Stimulated activated CD8-positive, alpha-beta memory T cell treated with anti-CD3 and anti-CD28 coated beads, Interleukin-12 subunit alpha, Interleukin-12 subunit beta, amount 100 ng/mL, for 1 hour (primary cell): ENCODE measurements at places on chromosomes 16 and 17.

DNA sequence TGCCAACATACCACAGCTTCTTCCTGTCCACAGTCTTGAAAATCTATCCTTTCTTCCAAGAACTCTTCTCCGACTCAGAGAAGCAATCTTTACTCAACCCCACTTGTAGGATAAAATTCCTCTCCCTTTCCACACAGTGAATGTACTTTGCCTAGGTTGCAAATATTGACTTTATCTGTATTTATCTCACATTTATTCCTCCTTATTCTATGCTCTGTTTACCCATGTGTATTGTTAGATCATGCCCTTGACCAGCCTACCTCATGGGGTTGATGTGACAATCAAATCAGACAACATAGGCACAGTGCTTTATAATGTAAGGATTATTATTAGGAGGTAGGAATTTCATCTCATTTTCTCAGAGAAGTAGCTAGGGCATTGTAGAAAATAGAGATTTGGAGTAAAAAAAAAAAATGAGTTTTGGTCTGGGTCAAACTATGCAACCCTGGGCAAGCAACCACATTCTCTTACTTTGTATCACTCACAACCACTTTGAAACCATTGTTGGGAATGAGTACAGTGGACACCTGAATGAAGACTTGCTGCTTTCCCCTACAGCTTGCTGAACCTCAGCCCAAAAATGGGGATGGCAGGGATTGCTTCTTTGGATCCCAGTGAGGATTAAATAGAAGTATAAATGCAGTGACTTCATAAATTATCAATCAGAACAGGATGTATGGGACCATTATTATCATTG lies 9.1 kb upstream of the SLC35B1 start:
- DNase-seq: no peak

GRCh38 chr17:48995304-48995973 lies 1.7 kb upstream of the IGF2BP1 start:
- no peak for DNase-seq

- peak; percentile 20 for DNase-seq
These were observed 72.6 kb downstream of the CLEC16A start for GRCh38 chr16:11016993-11017392.

DNA sequence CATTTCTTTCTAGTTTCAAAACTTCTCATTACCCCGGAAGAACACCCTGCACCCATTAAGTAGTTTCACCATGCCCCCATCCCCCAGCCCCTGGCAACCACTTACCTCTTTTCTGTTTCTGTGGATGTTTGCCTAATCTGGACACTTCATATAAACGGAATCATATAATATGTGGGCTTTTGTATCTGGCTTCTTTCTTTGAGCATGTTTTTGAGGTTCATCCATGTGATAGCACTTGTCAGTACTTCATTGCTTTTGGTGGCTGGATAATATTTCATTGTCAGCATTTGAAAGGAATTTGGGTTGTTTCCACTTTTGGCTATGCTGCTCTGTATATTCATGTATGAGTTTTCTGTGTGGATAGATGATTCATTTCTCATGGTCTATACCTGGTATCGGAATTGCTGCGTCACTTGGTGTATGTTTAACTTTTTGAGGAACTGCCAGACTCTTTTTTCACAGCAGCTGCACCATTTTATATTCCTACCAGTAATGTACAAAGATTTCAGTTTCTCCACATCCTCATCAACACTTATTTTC lies 30.0 kb upstream of the SLC5A10 start:
- DNase-seq: no peak

DNA sequence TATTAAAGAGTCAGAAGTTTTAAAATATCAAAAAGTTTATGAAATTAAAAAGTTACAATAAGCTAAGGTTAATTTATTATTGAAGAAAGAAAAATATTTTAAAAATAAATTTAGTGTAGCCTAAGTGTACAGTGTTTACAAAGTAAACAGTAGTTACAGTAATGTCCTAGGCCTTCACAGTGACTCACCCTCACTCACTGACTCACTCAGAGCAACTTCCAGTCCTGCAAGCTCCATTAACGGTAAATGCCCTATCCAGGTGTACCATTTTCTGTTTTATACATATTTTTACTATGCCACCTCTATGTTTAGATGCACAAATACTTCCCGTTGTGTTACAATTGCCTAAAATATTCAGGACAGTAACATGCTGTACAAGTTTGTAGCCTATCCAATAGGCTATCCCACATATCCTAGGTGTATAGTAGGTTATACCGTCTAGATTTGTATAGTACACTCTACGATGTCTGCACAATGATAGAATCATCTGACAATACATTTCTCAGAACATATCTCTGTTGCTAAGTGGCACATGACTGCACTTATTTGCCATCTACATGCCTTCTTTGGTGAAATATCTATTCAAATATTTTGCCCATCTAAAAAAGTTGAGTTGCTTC lies 67.2 kb upstream of the WSB1 start:
- no peak for DNase-seq

DNA sequence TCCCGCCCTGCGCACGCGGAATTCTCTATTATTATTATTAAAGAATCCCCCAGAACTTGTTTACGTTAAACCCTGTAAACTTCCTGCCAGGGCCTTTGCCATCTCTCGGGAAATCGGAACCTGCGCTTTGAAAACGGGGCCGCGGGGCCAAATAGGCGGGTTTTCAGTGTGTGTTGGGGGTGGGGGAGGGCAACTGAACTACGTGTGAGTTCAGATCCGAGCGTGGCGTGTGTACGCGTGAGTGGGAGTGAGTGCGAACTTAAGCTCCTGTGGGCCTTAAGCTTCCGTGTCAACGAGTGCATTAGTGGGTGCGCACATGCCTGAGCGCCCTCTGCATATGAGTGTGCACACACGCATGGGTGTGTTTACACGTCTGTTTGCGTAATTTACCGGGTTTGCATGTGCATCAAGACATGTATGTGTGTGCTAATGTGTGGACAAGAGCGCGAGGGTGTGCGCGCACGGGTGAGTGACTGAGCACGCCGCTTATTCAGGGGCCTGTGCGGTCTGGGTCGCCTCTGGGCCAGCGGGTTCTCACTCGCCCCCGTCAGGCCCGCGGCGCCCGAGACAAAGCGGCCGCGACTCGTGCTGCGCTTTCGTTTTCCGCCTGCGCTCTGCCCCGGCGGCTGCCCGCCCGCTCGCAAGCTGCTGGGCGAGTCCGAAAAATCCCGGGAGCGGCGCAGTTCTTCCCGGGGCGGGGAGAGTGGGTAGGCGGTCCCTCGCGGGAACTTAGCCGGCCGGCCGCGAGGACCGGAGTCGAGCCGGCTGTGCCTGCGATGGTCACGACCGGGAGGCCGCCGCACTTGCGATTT lies 1.2 kb upstream of the FOXF1 start:
- DNase-seq: no peak

DNA sequence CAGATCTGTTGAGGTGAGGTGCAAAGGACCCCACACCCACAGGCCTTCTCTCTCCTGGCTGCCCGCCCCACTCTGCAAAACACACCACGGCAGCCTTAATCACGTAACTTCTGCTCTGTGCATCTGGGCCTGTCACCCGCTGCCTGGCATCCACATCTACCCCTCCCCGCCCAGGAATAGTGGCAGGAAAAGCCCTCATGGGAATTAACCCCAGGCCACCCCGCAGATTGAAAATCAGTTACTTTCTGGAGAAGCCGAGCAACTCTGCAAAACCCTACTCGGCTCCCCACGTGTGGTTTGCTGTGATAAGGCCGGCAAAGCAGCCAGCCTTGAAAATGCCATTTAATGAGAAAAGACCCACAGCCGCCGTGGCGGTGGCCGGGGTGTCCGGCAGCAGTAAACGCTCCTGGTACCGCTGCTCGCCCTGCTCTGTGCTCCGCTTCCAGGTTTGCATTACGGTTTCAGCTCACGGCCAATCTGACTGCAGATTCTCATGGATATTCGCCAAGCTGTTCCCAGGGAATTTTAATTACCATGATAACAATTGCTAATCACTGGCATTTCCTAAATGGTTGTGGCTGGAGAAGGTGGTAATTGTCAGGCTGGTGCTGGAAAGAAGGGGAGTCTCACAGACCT lies 78.0 kb upstream of the DOC2B start:
- DNase-seq: no peak

GRCh38 chr16:13393816-13394215 lies 492.4 kb downstream of the SHISA9 start:
- no peak for DNase-seq

DNA sequence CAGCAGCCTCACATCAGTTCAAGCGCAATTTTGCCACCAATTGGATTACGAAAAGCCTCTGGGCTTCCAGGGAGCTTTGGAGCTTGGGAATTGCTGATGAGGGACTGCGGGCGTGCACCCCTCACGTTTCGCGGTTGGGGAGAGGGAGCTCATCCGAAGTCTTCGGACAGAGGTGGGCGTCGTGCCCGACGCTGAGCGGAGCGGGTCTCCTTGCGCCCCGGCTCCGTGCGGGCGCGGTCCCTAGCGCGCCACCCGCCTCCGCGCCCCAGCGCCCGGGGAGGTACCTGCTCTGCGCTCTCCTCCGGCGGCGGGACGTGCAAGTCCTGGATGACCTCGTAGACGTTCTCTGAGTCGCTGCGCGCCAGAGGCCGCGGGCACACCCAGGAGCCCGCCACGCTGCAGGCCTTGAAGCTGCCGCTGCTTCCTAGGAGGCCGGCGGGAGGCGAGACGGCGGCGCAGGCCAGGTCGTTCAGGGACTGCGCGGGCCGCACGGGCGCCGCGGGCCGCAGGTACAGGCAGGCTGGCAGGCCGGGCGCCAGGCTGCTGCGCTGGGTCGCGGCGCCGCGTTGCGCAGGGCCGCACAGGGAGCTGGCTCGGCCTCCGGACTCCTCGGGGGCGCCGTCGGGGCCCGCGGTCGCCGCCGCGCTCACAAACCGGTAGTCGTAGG lies 3.2 kb downstream of the ARHGAP27 start:
- no peak for DNase-seq

DNA sequence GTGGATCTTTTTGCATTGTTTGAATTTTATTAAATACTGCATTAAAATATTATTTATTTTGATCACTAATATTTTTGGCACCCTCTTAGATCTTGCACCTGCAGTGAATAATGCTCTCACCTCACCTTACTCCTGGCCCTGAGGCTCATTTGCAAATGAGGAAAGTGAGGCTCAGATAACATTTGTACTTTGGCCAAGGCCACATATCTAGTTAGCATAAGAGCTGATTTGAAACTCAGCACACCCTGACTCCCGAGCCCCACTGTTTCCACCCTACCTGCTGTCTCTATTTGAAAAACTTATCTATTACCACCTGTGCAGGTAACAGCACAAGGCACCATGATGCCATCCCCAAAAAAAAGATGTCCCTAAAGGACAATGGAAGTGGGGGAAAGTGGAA lies 358.7 kb upstream of the MAF start:
- no peak for DNase-seq

- no peak for DNase-seq
These were observed 116.0 kb downstream of the SOCS1 start for GRCh38 chr16:11140098-11140375.

DNA sequence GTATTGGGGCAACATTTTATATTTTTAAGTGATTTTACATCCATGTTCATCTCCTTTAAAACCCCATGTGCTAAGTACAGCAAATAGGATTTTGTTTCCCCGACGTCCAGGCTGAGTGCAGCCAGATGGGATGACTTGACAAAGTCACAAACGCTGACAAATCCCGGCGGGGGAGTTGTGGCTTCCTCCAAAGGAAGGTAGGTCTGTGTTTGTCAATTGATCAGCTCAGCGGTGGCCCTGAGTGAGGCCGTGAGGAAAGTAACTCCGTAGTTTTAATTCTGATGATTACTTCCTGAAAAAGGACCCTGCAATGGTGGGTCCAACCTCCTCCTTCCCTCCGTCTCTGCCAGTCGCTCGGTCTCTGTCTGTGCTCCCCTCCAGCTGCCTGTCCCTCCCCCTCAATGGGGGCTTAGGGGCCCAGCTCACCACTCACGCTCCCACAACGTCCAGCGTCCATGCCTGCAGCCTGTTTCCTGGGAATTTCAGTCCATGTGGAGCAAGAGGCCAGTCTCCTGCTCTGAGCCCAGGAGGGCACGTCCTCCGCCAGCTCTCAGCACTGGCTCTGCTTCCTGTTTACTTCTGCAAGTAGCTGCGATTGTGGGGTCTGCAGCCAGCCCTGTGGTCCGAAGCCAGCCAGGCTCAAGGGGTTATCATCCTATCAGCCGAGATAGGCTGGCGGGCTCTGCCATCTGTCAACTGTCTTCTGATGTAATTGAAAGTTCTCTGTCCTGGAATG lies 209.4 kb upstream of the FOXF1 start:
- DNase-seq: no peak

DNA sequence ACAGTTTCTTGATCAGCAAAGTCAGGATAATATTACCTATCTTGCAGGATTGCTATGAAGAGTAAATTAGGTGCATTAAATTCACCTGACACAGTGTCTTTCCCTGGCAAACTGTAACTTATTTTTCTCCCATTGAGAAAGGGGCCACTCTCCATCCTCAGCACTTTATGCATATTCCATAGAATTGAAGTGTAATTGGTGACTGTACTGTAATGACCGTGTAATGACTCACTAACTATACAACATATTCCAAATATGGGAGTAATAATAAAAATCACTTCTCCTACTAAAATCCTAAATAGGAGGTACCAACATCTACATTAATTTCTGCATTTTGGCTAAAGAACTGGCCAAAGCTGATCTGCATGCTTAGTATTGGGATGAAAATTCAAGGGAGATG lies 141.9 kb upstream of the NOG start:
- no peak for DNase-seq

- no peak for DNase-seq
These were observed 118.9 kb upstream of the IRX3 start for GRCh38 chr16:54405478-54405877.

DNA sequence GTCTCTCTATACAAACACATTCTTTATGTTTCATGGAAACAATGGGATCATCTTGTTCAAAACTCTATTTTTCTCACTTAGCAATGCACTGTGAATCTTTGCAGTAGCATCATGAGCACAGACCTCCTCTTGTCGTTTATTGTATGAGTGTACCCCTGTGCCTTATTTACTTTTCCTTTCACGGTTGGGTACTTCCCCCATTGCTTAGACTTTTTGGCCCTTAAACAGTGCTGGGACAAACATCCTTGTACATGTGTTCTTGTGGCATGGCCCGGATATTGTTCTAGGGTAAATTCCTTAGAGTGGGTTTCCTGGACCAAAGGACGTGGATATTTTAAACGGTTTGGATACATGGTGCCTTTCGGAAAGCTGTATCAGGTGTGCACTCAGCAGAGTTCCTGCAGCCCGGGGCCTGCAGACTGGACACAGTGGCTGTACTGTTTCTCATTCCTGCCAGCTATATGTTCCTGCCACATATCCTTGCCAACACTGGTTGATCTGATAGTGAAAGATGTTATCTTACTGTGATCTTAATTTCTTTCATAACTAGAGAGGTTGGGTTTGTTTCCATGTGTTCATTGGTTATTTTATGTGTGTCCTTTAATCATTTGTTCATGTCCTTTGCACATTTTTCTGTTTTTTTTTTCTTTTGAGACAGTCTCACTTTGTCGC lies 111.1 kb downstream of the OR1D5 start:
- no peak for DNase-seq
